ENCODE measurements at places on chromosomes 16 and 17. TPM values are rescaled to one million over a fixed set of nuclear protein-coding genes. Genes with fewer than 3 reads are reported as not detected.

DNA sequence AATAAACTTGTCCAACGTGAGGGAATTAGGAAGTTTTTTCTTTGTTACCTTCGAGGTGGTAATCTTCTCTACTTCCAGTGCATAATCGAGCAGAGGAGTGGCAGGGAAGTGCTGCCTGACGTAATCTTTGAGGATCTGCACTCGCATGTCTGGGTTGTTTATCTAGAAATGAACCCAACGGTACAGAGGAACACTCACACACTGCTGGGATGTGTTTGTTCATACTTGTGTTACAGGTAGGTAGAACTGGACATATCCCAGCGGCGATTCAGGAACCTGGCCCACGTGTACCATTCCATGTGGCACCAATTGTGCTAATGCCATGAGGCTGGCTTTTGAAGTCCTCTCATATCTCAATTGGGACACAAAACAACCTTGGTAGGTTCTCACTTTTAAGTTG, 4.2 kb upstream of the KLHL11 start:
- no peaks in the 10 kb centered on the region for H3K27me3 ChIP-seq
- peaks cover 14% of the 10 kb centered on the region for H3K4me1 ChIP-seq
- H3K27ac ChIP-seq = no peak overlapping the region
- peaks cover 31% of the 10 kb centered on the region for H3K36me3 ChIP-seq

Gene PPY
- not detected for total RNA-seq

DNA sequence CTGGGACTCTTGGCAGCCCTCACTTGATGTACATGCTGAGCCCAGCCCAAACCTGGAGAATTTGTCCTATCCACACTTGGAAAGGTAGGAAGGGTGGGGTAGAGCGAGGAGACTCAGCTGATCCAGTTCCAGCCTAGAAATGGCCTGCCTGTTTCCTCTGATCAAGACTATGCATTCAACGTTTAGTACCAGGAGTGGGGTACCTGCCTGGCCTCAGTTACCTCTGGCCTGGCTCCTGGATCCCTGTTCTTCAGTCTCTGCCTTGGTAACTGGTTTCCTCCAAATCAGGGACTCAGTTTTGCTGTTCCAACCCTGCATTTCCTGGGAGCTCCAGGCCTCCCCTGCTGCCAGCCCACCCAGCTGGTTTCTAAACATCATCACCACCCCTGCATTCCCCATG, 233.5 kb downstream of the GSG1L start:
- no peak overlapping the region for H3K27ac ChIP-seq
- no peaks in the 10 kb centered on the region for H3K36me3 ChIP-seq
- DNase-seq = no peak
- H3K27me3 ChIP-seq = no peaks in the 10 kb centered on the region
- H3K4me1 ChIP-seq = no peaks in the 10 kb centered on the region

DNA sequence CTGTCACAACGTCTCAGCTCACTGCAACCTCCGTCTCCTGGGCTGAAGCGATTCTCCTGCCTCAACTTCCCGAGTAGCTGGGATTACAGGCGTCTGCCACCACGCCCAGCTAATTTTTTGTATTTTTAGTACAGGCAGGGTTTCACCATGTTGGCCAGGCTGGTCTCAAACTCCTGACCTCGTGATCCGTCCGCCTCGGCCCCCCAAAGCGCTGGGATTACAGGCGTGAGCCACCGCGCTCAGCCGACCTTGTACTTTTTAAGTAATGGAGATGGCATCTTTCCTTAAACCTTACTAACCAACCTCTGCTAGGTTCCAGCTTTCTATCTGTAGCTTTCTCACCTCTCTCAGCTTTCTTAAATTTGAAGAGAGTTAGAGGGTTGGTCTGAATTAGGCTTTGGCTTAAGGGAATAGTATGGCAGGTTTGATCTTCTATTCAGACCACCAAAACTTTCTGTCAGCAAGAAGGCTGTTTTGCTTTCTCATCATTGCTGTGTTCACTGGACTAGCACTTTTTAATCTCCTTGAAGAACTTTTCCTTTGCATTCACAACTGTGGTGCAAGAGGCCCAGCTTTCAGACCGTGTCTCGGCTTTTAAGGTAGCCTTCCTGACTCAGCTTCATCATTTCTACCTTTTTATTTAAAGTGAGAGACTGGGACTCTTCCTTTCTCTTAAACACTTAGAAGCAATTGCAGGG, 28.0 kb downstream of the YWHAE start:
- H3K4me1 ChIP-seq = peaks cover 28% of the 10 kb centered on the region
- H3K27me3 ChIP-seq = no peaks in the 10 kb centered on the region
- H3K27ac ChIP-seq = no peak overlapping the region
- peaks cover 13% of the 10 kb centered on the region for H3K36me3 ChIP-seq

- no peak overlapping the region for H3K27ac ChIP-seq
- no peak for DNase-seq
- H3K27me3 ChIP-seq = no peaks in the 10 kb centered on the region
Observed at GRCh38 chr16:73252446-73252845, 204.5 kb upstream of the ZFHX3 start.

DNA sequence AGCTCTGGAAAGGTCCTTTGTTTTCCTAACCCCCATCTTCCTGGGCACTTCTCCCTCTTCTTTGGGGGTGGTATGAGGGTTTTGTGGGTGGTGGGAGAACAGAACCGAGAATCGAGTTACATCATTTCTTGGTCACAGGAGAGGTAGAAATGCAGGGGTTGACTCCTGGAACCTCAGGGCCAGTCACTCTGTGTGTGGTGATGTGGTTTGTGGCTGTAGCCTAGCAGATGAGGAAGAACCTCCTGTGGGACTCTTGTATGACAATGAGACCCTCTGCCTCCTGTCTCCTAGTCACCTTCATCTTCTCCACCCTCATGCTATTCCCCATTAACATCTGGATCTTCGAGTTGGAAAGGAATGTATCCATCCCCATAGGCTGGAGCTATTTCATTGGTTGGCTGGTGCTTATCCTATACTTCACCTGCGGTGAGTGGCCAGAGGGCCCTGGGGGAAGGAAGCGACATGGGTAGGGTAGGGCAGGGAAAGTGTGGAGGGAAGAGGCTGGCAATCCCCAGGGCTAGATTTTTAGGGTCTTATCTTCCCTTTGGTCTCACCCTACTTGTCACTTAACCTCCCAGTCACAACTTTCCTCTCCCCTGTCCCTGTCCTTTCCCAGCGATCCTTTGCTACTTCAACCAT, 5.5 kb downstream of the ODF4 start:
- H3K27ac ChIP-seq = no peak overlapping the region
- H3K4me3 ChIP-seq = no peak overlapping the region
- no peaks in the 10 kb centered on the region for H3K4me1 ChIP-seq
- H3K36me3 ChIP-seq = no peaks in the 10 kb centered on the region
- no peaks in the 10 kb centered on the region for H3K27me3 ChIP-seq

DNA sequence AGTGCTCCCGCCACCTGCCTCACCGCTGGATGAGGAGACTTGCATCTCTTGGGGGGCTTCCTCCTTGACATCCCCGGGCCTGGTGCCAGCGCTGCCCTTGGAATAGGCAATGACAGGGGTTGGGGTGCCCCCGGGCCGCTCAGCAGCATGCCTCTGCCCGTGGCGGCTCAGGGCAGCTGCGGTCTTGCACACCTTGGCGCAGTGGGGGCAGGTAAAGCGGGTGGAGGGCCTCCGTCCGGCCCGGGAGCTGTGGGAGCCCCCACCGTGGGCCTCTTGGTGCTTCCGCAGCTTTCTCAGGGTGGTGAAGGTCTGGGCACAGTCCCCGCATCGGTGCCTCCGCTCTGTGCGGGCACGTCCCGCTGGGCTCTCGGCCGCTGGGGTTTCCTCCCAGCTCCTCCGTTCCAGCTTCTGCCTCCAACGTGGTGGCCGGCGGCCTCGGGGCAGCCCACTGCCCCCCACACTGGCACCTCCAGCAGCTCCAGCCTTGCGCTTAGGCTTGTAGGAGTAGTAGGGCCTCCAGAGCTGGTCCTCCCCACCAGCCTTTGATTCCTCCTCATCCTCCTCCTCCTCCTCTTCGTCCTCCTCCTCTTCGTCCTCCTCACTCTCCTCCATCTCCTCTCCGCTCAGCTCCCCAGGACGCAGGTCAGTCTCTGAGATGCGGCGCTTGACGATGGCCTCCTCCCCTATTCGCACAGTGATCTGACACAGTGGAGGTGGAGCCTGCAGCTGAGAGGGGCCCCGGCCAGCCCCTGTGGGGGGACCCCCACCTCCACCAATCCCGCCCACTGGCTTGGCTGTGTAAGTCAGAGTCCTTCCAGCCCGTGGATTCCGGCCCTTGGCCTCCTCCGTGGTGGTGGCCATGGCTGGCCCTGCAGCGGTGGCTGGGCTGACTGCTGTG, 16.7 kb downstream of the ZBTB4 start:
- H3K27ac ChIP-seq = no peak overlapping the region
- no peaks in the 10 kb centered on the region for H3K36me3 ChIP-seq
- no peaks in the 10 kb centered on the region for H3K27me3 ChIP-seq
- H3K4me1 ChIP-seq = peaks cover 14% of the 10 kb centered on the region
- DNase-seq = no peak

- no peak overlapping the region for H3K27ac ChIP-seq
- no peaks in the 10 kb centered on the region for H3K36me3 ChIP-seq
- no peak overlapping the region for H3K4me3 ChIP-seq
- no peaks in the 10 kb centered on the region for H3K4me1 ChIP-seq
- no peak for DNase-seq
Observed at GRCh38 chr16:27817038-27817437, 246.5 kb downstream of the GSG1L start.

- no peak overlapping the region for H3K27ac ChIP-seq
- peaks cover 4% of the 10 kb centered on the region for H3K4me1 ChIP-seq
- DNase-seq = no peak
- H3K4me3 ChIP-seq = no peak overlapping the region
- peaks cover 5% of the 10 kb centered on the region for H3K36me3 ChIP-seq
Observed at GRCh38 chr17:63652106-63652505, 29.9 kb downstream of the MAP3K3 start.

DNA sequence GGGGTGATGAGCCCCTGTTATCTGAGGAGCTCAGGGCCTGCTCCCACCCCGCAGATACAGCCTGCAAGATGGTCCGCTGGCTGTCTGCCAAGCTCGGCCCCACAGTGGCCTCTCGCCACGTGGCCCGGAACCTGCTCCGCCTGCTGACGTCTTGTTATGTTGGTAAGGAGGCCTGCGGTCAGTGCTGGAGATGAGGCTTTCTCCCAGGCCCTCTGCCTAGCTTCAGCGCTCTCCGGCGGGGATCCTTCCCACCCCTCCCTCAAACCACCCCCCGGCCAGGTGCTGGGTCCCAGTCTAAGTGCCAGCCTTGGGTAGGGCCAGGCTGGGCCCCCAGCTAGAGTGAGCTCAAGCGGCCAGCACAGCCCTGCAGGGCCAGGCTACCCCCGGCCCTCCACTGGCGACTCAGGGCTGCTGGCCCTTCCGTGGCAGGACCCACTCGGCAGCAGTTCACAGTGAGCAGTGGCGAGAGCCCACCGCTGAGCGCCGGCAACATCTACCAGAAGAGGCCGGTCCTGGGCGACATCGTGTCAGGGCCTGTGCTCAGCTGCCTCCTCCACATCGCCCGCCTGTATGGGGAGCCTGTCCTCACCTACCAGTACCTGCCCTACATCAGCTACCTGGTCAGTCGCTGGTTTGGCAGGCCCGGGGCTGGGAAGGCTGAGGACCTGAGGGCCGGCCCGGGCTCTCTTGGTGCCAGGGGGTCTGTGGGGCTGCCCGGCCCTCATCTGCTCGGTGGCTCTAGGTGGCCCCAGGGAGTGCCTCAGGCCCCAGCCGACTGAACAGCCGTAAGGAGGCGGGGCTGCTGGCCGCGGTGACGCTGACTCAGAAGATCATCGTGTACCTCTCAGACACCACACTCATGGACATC, 6.1 kb downstream of the WDR81 start:
- peaks cover 39% of the 10 kb centered on the region for H3K4me1 ChIP-seq
- H3K27me3 ChIP-seq = no peaks in the 10 kb centered on the region
- no peak overlapping the region for H3K27ac ChIP-seq
- peak; percentile 33 for DNase-seq

DNA sequence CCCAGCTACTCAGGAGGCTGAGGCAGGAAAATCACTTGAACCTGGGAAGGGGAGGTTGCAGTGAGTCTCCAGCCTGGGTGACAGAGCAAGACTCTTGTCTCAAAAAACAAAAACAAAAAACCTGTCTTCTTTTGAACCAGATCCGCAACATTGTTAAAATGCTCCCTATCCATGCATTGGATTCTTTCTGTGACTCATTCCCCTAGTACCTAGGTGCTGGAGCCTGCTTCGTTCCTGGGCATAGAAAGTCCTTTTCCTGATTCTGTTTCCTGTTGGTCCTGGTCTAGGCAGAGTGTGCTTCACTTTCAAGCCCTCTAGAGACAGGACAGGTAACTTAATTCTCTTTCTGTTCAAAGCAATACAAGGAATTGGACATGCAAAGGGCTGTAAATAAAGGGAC, 5.2 kb downstream of the EPN2 start:
- peaks cover 9% of the 10 kb centered on the region for H3K4me1 ChIP-seq
- no peaks in the 10 kb centered on the region for H3K27me3 ChIP-seq
- H3K4me3 ChIP-seq = no peak overlapping the region
- H3K27ac ChIP-seq = no peak overlapping the region
- no peak for DNase-seq
- H3K36me3 ChIP-seq = no peaks in the 10 kb centered on the region

DNA sequence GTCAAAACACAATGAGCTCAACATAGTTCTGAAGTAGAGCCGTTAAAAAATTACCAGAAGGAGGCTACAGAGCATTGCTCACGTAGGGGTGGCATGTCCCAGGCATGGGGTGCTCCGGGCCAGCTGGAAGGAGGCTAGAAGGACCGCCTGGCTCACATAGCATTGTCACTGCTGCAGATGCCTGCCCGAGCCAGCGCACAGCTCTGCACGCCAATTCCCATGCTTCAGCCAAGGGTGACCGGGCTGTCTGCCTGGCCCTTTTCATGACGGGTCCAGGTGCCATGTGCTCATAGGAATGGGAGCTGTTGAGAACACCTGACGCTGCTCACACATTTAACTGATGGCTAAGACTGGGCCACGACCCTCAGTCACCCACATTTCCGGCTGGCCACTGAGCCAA, 228.9 kb upstream of the FOXF1 start:
- no peaks in the 10 kb centered on the region for H3K36me3 ChIP-seq
- H3K4me1 ChIP-seq = no peaks in the 10 kb centered on the region
- no peak overlapping the region for H3K27ac ChIP-seq
- no peak for DNase-seq

DNA sequence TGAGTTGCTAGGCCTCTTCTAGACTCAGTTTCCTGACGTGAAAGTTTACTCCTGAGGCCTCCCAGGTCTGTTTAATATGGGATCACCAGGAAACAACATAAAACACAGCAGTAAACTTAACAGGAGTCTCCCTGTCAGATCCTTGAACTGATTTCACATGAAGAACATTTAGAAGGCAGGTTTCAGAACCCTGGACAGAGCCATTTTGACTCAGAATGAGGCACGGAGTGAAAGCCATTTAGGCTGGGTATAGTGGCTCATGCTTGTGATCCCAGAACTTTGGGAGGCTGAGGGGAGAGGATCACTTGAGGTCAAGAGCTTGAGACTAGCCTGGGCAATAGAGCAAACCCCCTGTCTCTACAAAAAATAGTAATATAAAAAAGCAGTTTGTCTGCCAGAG, 289.1 kb downstream of the CA10 start:
- H3K4me3 ChIP-seq = no peak overlapping the region
- H3K36me3 ChIP-seq = no peaks in the 10 kb centered on the region
- H3K27ac ChIP-seq = no peak overlapping the region
- H3K4me1 ChIP-seq = no peaks in the 10 kb centered on the region
- no peaks in the 10 kb centered on the region for H3K27me3 ChIP-seq
